ENCODE measurements at places on chromosomes 2 and 18.

DNA sequence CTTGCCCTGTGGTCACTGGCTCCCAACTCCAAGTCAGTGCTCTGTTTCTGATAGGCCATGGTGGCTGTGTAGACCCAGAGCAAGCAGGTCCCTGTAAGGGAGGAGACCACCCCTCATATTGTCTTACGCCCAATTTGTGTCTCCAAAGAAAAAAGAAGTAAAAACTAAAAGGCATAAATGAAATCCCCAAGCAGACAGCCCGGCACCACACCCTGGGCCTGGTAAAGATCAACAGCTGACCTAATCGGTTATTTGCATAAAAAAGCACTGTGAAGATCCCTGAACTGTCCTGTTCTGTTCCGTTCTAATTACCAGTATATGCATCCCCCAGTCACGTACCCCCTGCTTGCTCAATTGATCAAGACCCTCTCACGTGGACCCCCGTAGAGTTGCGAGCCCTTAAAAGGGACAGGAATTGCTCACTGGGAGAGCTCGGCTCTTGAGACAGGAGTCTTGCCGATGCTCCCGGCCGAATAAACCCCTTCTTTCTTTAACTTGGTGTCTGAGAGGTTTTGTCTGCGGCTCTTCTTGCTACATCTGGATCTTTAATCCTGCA is 364.1 kb upstream of the HS6ST1 start:
- no peak for DNase-seq

DNA sequence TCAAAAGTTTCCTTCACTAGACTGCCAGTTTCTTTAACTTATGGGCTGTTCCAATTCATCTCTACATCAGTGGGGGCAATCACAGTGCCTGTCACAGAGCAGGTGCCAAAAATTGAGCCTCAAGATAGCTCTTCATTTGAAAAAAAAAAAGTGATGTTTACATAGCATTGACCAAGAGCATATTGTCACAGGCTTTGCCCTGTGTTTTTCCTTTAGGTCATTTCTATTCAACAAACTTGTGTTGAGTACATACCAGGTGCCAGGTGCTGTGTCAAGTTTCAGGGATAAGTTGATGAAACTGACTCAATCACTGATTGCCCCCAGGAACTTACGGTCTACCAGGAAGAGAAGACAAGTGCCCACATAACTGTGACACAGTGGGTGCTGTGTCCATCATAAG is 22.2 kb upstream of the NT5C1B start:
- DNase-seq, result no peak

DNA sequence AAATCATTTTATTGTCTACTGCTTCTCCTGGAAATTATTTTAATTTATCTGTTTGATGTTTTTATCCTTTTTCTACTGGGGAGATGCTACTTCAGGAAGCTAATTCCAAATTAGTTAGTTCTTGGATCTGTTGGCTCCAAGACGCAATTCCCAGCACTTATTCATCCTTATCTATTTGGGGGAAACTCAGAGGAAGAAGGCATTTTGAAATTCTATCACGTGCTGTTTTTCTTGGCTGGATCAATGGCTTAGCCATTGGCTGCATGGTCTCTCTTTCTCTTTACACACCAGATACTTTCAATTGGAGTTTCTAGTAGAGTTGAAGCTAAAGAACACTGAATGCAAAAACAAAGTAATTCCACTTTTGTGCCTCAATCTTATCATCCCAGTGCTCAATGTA is 98.3 kb downstream of the RAPGEF4 start:
- no peak for DNase-seq

GRCh38 chr2:189848276-189848675 is 64.0 kb downstream of the PMS1 start:
- DNase-seq, result no peak

DNA sequence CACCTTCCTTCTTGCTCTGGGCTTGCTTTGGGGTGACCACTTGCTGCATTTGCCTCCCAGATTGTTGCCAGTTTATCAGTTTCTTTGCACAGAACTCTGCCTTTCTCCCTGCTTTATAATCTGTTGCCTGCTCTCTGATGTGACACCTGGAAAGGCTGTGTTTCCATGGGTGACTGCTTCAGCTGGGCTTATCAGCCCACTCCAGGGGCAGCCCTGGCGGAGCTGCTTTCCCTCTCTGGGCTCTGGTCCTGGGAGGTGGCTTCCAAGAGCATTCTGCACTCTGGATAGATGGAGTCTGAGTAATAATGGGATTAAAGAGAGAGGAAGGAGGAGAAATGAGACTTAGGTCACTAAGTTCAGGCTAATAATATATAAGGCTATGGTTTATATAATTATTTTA is 352.7 kb downstream of the TSN start:
- no peak for DNase-seq

- no peak for DNase-seq
Measured at GRCh38 chr2:220446106-220446712, 818.8 kb downstream of the SLC4A3 start.

GRCh38 chr2:240593703-240594451 is 7.3 kb downstream of the CAPN10 start:
- DNase-seq, result no peak

DNA sequence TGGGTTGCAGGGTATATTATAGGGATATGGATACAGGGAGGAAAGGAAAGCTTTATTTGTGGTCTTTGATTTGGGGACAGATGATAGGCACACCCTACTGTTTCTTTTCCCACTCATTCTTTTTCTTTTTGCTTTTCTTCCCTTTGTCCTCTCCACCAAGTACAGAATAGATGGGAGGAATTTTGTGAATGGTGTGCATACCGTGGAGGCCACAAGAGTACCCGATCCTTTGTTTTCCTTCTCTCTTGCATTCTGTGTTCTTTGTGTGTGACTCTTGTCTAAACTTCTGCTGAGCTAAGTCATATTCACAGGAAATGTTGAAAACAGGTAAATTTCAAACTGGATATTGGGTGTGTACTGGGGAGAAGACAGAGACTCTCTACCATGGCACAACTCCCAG is 321.4 kb upstream of the SLC8A1 start:
- no peak for DNase-seq

- DNase-seq, result no peak
Measured at GRCh38 chr2:96520697-96521096, 15.5 kb upstream of the NEURL3 start.

- DNase-seq, result no peak
Measured at GRCh38 chr2:37766106-37766505, 94.7 kb upstream of the CDC42EP3 start.

DNA sequence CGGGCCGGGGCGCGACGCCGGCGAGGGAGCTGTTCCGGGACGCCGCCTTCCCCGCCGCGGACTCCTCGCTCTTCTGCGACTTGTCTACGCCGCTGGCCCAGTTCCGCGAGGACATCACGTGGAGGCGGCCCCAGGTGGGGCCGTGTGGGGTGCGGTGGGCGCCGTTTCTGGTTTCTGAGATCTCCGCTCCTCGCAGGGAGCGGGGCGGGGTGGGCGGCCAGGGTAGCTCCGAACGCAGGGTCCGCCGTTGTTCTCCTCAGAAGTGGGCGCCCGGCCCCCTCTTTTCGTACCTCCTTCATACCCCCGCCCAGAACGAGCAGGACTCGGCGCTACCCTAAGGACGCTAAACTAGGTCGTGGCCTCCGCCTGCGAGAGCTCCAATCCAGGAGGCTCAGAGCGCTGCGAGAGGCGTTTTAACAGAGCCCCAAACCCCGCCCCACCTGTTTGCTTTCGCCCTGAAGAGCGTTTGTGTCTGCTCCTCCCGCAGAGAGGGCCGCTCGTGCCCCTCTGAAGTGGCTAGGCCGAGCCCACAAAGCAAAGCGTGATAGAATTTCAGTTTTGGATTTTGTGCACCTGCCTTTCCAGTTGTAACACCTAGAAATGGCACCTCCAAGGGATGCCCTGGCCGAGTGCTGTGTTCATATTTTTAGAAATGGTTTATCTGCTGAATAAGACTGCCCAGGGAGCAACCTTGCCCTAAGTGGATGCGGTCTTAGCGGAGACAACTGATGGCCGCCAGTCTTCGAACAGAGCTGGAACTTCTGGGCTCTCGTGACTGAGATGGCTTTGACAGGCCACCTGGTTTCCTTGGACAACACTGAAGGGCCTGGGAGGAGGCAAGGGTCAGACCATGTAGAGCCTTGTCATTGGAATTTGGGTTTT is 626 bp downstream of the CAPN10 start:
- peak; percentile 44 for DNase-seq

DNA sequence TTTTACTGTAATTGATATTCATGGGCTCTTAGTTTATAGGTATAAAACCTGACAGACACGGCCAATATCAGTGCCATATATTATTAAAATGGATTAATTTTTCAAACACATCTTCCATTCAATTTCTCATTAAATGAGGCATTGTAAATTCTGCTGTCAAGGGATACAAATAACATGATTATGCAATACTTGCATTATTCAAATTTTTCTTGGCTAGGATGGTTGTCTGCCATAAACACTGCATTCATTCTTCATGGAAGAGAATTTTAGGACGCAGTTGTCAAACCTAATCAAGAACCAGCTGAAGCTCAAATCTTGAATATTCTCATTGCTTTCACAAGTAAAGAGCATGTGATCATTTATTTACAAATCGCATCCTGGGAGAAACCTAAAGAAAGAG is 255.6 kb downstream of the RDH14 start:
- no peak for DNase-seq

- no peak for DNase-seq
Measured at GRCh38 chr2:120622159-120622869, 113.4 kb upstream of the GLI2 start.

- no peak for DNase-seq
Measured at GRCh38 chr2:127463155-127463991, 45.1 kb downstream of the PROC start.

DNA sequence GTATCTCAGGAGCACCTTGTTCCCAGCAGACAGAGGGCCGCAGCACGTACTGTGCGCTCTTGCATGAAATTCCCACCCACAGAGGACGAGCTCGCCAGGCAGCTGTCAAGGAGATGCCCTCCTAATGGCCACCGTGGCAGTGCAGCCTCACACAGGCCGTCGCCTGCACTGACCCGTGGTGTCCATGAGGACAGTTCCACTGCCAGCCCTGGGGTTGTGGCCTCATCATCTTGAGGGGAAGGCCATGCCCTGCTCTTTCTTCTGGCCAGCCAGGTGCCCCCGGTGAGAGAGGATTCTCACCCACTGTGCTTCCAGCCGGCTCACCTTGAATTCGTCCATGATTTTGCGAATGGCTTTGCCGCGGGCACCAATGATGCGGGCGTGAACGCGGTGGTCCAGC is 42.0 kb downstream of the ANO7 start:
- DNase-seq, result no peak

DNA sequence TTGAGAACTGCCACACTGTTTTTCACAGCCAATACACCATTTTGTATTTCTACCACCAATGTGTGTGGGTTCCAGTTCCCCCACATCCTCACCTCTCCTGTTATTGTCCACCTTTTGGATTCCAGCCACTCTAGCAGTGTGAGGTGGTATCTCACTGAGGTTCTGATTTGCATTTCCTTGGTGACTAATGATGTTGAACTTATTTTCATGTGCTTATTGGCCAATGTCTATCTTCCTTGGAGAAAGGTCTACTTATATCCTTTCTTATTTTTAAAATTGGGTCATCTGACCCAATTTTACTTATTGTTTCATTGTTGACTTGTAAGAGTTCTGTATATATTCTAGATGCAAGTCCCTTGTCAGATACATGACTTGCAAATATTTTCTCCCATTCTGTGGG is 9.1 kb upstream of the HPCAL1 start:
- no peak for DNase-seq

DNA sequence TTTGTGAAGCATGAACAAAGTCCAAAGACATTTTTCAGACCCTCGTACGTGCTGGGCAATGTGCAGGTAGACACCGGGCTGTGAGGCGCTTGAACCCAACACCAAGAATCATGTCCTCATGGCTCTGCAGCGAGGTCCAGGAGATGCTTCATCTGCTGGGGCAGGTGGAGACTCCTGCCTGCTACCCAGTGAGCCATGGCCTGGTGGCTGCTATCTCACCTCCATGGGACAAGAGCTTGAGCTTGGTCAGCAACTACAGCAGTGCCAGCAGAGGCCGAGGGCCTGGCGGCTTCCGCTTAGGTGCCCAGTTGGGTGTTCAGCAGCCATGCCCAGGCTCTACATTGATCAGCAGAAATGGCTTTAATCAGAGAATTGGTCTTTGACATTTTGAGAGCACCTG is 281.0 kb upstream of the HS6ST1 start:
- no peak for DNase-seq

- no peak for DNase-seq
Measured at GRCh38 chr18:46097431-46097800, 680 bp downstream of the ATP5F1A start.

DNA sequence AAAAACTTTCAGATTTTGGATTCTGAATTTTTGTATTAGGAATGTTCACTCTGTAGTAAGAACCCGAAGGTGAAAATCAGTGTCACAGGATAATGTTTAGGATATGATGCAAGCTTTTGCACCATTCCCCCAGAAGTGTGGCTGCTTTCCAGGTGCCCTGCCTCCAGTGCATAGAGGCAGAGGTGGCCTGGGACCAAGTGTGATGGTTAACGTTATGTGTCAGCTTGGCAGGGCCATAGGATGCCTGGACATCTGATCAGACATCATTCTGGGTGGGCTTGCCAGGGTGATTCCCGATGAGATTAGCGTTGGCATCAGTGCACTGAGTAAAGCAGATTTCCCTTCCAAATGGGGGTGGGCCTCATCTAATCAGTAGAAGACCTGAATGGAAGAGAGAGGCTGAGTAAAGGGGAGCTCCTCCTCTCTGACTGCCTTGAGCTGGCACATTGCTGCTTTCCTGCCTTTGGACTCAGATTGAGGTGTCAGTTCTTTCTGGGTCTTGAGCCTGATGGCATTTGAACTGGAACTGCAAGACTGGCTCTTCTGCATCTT is 177.4 kb upstream of the HS6ST1 start:
- no peak for DNase-seq

GRCh38 chr2:6784291-6784690 is 81.4 kb downstream of the CMPK2 start:
- DNase-seq, result no peak

DNA sequence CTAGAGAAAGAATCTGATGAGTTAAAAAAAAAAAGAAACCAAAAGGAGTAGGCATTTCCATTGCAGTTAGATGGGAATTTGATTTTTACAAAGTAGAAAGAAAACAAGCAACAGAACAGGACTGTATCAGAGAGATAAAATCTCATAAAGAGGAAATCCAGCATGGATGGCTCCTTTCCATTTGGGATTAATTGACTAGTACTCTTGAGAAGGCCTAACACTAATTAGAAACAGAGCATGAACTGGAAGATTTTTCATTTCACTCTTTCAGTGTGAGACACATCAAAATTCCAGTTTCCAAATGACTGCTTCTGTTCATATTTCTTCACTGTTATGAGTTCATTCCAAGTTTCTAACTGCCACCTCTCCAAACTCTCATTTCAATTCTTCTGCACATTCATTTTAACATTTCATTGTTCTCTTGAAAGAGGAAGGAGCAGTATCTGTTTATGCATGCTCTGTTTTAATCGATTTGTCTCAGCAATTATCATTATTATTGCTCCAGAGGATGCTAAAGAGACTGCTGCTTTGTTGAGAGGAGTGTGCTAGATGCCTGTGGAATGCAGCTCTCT is 108.8 kb upstream of the PIEZO2 start:
- DNase-seq, result no peak

DNA sequence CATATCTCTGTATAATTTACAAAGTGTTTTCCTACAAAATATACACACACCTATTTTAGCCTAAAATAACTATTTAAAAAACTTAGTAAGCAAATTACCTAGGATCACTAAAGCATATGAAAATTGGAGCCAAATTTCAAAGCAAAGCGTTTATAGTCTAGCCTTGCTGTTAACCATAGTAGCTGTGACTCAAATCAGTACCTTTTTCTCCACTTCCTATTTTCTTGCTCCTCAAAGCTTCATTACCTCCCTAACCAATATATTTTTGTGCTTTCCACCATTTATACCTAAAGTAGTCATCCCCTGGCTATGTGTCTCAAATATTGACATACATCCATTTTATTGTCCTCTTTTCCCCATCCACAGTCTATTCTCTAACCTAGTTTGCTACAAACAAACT is 73.1 kb downstream of the ERBB4 start:
- DNase-seq, result no peak
